ENCODE measurements at places on chromosomes 13 and 19.

DNA sequence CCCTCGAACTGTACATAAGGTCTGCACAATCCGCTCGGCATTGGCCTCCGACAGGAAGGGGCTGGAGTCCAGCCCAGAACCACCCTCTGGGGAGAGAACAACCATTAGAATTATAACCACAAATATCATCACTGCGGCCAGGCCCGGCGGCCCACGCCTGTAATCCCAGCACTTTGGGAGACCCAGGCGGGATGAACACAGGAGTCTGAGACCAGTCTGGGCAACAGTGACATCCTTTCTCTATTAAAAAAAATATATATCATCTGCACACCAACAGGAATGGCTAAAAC lies 11.4 kb downstream of the COQ8B start:
- DNase-seq: no peak

DNA sequence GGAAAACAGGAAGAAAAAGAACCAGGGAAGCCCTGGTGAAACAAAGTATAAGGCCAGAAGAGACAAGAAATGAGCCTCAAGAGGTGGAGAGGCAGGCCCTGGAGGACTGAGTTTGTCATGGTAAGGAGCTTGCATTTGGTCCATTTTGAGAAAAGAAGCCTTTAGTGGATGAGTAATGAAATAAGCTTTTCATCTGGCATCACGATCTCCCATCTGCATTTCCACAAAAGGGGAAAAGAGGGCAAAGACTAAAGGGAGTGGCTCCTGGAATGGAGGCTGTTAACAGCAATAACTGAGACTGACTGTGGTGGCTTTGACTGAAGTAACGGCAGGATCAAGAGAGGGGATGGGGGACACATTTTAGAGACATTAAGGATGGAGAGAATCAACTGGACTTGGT lies 148.8 kb upstream of the NBEA start:
- DNase-seq: no peak

GRCh38 chr13:23915308-23915707 lies 18.0 kb upstream of the C1QTNF9B start:
- DNase-seq: no peak

- DNase-seq: no peak
These were observed 45.9 kb upstream of the VSTM2B start for GRCh38 chr19:29479941-29480340.

DNA sequence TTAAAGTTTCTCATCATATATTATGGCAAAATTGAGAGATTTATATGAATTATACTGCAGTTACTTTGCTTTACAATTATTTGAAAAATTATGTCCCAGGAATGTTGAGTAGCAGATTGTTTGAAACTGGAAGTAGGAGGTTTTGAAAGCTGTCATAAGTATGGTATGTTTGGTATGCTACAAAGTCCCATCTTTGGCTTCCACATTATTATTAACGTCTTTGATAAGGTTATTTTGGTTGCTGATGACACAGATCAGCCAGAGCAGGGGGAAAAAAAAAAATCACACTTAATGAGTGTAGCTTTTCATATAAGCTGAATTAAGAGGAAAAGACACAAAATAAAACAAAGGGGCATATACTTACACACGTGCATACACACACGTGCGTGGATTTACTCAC lies 130.1 kb downstream of the SLITRK1 start:
- DNase-seq: no peak

- DNase-seq: no peak
These were observed 492.4 kb downstream of the SUCLA2 start for GRCh38 chr13:47508527-47509228.

Data from stimulated activated CD4-positive, alpha-beta T cell treated with anti-CD3 and anti-CD28 coated beads, Interleukin-2, amount 100 ng/mL, for 4 hours (primary cell).